ENCODE measurements at places on chromosomes 11 and 22.

GRCh38 chr22:17919276-17920144 is 104.9 kb downstream of the MICAL3 start:
- DNase-seq = no peak

GRCh38 chr11:133207995-133208394 is 324.3 kb downstream of the OPCML start:
- DNase-seq = no peak

GRCh38 chr22:49372111-49372529 is 455.6 kb downstream of the BRD1 start:
- DNase-seq = no peak

- DNase-seq = no peak
Measured at GRCh38 chr11:66426314-66426713, 5.5 kb downstream of the NPAS4 start.

DNA sequence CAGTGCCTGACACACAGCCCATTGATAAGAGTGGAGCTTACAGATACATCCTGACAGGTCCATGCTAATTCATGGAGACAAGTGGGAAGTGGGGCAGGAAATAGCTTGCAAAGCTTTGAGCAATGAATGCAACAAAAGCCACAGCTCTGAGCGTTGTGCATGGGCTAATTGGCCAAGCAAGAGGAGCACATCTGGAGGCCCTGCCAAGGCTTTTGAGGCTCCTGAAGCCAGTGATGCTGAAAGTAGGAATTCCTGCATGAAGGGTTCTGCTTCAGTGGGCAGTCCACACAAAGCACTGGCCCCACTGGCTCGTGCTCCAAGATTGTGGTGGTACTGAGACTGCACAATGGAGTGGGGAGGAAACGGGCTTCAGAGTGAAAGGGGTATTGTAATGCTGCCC is 103.8 kb upstream of the CSNK2A3 start:
- DNase-seq = no peak

DNA sequence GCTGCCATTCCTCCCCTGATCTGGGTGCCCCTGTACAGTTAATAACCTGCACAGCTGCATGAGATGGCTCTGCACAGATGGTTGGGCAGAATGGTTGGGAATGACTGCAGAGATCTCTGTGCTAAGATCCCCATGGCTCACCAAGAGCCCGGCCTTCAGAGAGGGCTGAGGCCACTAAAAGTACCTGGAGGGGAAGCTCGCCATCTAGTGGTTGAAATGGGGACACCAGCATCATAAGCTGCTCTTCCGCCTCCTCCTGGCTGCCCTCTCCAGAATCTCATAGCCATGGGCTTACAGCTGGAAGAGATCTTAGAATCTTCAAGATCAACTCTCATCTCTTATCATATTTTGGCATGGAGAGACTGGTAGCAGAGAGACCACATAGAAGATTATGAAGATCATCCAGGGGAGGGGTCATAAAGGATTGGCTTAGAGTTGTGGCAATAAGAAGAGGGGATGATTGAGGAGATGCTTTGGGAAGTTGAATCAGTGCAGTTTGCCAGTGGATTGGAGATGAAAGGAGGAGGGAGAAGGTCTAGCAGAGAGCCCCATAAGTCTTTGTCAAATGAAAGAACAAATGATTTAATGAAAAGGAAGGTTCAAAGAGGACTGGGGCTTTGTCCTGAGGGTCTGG is 22.0 kb upstream of the TLCD5 start:
- peak; percentile 72 for DNase-seq

Data from activated naive CD8-positive, alpha-beta T cell treated with anti-CD3 and anti-CD28 coated beads, Interleukin-2, amount 50 U/mL, for 24 hours (primary cell).